A549 (cell line): ENCODE measurements at places on chromosomes 13 and 19. TPM values are rescaled to one million over a fixed set of nuclear protein-coding genes. Genes with fewer than 3 reads are reported as not detected.

GRCh38 chr13:110347535-110348308 is 40.6 kb downstream of the COL4A2 start:
- peak; percentile 84 for DNase-seq

- DNase-seq: peak; percentile 36
Measured at GRCh38 chr13:44306371-44307192, 67.0 kb upstream of the SERP2 start.

GRCh38 chr13:95391362-95391761 is 90.1 kb upstream of the ABCC4 start:
- no peak for DNase-seq

GRCh38 chr19:8141726-8142512 is 7.5 kb downstream of the FBN3 start:
- no peak for DNase-seq

The FCGBP gene
- polyA plus RNA-seq: 0.61 to 0.74 TPM (median 0.62 TPM) in 3 replicates

The BEST2 gene
- polyA plus RNA-seq: not detected in 3 replicates
